ENCODE measurements at places on chromosomes 12 and 14.
A peak's percentile ranks its signal among the peaks of the same experiment; 100 is the strongest.

GRCh38 chr14:23478109-23478759 is 8.7 kb downstream of the NGDN start:
- peak; percentile 62 for DNase-seq

DNA sequence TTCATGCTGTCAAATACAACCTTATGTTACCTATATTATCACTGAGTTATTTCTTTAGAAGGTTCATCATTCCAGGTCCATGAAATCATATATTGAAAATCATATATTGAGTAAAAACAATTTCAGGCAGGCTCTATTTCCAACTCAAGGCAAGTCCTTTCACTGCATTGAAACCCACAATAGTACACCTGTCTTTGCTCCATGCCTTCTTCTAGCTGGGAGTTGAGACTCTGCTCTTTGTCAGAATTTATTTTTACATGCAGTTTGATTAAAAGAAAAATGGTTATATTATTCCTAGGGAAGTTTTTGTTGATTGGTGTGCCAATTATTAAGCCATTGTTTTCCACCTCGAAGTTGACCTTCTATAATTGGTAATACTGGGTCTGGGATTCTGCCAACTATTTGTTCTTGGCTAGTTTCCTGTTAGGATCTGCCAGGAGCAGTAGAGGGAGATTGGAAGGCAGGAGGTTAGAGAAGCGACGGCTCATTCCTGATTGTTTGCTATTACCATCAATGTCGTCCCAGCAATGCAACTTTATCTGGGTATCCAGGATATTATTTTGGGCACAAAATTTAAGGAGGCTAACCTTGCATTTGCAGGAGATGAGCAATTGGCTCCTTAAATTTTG is 79.5 kb upstream of the MIS18BP1 start:
- no peak for DNase-seq

DNA sequence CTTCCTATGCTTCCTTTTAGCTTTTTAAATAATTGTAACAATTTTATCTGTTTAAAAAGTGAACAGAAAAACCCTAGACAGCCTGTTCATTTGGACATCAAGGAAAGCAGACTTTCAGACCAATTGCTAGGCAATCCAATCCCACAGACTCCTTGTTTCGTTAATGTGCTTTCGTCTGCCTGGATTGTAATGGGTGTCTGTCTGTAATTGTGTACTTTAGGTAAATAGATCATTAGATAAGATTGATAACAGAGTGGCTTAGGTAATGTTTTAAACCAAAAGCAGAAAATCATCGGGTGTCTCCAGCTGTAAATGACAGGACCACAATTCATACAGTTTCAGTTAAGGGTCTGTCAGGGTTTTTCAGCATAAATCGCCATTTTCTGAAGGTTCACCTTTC is 19.6 kb downstream of the CCDC60 start:
- DNase-seq = no peak

- no peak for DNase-seq
Measured at GRCh38 chr14:91135039-91135438, 21.2 kb downstream of the DGLUCY start.

GRCh38 chr12:116601933-116602810 is 43.0 kb downstream of the MAP1LC3B2 start:
- no peak for DNase-seq

DNA sequence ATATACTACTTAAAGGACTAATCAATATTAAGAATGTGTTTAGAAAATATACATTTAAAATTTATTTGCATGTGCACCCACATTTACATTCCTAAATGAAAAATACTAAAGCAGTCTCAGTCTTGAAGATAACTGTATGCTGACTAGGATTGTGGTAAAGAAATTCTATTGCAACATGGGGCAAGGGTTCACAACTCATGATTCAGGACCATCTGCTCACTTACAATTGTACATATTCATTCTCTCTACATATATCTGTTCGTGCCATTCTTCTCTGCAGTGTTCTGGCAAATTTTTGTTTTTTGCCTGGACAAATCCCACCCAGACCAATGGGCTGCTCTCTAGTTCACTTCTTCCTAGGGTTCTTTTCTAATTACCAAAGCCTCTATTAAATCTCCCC is 417.2 kb upstream of the NOVA1 start:
- no peak for DNase-seq

GRCh38 chr14:103892247-103892646 is 36.0 kb upstream of the TDRD9 start:
- no peak for DNase-seq

DNA sequence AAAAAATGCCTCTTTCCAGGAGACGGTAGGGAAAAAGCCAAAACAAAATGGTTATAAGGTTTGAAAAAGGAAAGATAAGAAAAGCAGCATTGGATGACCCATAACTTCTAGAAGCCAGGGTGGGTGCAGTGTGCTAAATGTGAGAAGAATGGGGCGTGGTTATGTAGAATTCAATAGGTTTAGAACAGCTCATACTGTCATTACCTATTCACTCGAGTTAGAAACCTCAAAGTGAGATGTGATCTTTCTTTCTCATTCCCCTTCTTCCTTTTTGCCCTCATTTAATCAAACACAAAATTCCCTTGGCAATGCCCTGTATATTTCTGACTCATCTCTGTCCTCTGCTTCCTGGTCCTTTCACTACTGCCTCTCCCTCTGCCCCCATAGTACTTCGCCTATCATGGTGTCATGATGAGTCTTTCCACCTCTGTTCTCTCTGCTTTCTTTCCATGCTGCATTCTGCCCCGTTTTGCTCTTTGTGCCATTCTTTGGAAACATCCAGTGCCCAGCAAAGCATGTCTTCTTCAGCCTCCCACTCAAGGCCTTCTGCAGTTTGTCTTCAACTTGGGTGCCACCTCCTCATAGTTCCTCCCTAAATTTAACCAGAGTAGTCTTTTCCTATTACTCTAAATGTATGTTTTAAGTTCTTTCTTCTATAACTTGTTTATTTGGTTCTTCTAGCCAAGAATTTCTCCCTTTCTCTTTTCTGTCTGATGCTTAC is 496.3 kb downstream of the NRXN3 start:
- DNase-seq = no peak

GRCh38 chr14:51188566-51189185 is 51.4 kb upstream of the TMX1 start:
- DNase-seq = no peak

GRCh38 chr14:36661506-36662257 is at the start of gene PAX9:
PAX9 (plus strand) TSS chr14:36661860; CDS start chr14:36662090, 230 bp downstream.
- DNase-seq = peak; percentile 90

DNA sequence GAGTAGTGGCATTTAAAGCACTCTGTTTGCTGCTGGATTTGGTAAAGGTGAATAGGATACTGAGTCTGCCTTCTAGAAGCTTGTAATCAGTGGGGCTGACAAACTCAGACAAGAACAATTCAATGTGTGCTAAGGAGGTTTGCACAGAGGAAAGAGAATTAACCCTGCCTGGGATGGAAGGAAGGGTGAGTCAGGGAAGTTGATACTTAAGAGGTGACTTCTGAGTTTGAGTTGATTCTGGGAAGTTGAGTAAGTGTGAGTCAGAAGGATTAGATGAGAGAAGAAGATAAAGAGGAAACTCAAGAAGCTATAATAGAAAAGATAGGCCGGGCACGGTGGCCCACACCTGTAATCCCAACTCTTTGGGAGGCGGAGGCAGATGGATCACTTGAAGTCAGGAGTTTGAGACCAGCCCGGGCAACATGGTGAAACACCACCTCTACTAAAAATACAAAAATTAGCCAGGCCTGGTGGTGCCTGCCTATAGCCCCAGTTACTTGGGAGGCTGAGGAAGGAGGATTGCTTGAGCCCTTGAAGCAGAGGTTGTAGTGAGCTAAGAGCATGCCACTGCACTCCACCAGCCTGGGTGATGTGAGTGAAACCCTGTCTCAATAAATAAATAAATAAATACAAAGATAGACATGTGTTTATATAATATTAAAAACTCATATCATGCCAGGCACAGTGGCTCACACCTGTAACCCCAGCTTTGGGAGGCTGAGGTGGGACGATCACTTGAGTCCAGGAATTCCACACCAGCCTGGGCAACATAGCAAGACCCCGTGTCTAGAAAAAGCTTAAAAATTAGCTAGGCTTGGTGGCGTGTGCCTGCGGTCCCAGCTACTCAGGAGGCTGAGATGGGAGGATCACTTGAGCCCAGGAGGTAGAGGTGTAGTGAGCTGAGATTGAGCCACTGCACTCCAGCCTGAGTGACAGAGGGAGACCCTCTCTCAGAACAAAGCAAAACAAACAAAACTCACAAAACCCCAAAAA is 126.8 kb upstream of the CPM start:
- no peak for DNase-seq

DNA sequence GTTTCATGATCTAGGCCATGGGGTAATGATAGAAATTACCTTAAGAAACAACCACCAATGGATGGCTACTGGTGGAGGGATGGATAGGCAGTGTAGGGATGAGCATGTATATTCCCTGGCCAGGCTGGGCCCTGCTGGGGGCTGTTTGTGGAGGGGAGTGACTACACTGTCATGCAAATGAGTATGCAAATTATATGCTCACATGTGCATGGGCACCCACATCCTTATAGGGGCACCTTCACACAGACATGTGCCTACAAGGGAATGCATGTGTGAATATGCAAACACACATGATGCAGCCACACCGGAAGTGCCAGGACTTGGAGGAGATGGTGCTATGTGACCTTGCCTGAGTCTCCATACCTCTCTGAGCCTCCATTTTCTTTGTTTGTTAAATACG is 39.7 kb upstream of the FAM222A start:
- DNase-seq = no peak

DNA sequence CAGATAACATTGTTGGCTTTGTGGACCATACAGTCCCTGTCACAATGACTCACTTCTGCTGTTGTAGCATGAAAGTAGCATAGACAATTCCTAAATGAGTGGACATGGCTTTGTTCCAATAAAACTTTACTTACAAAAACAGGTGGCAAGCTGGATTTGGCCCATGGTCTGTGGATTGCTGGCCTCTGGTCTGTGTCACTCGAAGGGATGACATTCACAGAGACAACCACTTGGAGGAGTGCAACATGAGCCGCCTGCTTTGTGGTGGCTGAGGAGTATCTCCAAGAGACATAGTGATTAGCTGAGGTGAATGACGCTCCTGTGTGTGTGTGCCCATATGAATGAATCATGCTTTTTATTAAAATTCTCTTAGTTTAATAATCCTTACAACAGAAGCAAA is 81.3 kb upstream of the NRXN3 start:
- DNase-seq = no peak

DNA sequence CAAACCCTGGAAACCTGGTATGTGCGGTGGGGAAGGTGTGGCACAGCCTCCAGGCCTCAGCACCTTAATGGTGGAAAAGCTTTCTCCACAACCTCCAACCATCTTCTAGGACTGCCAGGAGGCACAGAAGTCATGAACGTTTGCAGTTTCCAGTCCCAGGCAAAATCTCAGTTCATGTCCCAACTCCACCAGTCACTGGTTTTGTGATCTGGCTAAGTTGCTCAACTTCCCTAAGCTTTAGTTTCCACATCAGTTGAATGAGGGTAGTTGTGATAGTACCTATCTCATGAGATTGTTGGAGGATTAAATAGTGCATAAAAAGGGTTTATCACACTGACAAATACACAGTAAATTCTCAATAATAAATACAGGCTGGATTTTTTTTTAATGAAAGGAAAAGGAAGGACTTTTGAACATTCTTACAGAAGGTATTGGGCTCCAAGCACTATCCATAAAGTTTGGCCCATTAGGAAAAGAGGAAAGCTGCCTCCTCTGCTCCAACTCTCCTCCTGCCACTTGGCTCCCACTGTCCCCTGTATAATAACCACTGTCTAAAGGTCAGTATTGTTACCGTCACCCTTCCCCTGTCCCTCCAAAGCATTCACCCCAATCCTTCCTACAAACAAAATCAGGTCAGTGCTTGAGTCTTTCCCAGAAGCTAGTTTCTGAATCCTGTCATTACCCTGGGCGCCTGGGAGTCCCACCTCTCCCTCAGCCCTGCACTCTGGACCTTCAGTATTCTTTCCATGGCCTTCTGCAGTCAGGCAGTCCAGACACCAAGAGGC is 6.3 kb downstream of the PCK2 start:
- DNase-seq = no peak

- no peak for DNase-seq
Measured at GRCh38 chr14:32620724-32621123, 291.6 kb downstream of the AKAP6 start.

DNA sequence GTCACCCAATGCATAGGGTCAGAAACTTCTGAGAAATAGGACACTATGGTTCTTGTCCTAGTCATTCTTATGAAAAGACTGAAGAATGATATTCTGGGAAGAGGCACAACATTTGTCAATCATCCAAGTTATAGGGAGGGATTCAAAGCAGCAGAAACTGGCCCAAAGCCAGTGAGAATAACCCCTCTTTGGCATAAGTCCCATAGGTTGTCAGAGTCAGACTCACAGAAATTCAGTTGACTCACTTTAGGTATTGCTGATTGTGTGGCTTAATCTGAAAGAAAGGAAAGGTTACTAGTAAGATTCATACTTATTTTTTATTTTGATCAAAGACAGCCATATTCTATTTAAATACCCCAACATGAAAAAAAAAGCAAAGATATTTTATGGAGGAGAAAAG is 151.0 kb downstream of the SRGAP1 start:
- no peak for DNase-seq

- no peak for DNase-seq
Measured at GRCh38 chr12:49702009-49702408, 5.2 kb downstream of the FMNL3 start.

GRCh38 chr14:51527073-51527472 is 124.6 kb upstream of the FRMD6 start:
- DNase-seq = no peak

- no peak for DNase-seq
Measured at GRCh38 chr14:75201087-75201486, 24.7 kb upstream of the TMED10 start.

DNA sequence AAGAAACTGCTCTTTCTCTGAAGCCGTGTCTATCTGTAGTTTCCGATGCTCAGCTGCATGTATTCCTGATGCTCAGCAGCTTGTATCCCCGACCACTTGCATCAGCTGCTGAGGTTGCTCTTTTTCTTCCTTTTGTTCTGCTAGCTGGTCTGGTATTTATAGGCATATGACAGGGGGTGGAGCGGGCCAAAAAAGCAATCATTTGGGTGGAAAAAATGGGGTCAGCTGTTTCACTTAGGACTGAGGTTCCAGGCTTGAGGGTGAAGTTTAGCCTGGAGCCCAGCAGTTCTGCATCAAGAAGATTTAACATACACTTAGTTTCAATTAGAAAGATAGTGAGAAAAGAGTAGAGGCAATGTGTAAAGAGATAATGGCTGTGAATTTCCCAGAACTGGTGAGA is 23.6 kb upstream of the AMN1 start:
- no peak for DNase-seq

DNA sequence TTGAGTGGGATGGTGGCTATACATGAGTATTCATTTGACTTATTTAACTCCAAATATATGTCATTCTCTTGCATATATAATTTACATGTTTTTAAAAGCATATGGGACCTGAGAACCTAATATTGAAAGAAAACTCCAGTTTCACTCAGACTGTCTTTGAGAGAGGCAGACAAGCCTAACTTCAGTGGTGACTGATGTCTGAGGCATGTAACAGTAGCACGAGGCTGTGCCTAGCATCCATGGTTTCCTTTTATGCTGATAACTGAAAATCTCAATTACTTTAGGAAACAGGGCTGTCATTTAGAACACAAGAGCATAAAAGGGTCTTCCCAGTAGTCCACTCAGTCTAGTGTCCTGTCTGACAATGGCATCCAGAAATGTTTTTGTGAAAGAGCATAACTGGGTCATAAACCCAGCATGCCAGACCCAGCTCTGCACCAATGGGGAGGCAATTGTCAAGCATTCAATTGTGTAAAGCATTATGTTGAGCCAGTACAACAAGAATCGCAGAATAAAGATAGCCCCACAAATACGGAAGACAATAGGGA is 24.3 kb downstream of the MAPK1IP1L start:
- no peak for DNase-seq

GRCh38 chr14:96097752-96098151 is 58.6 kb downstream of the C14orf132 start:
- DNase-seq = no peak

- DNase-seq = no peak
Measured at GRCh38 chr14:48616931-48617330, 941.5 kb upstream of the MDGA2 start.
